Spinal cord (tissue), 10 donors: ENCODE measurements at places on chromosomes 16 and 17. TPM values are rescaled to one million over a fixed set of nuclear protein-coding genes. Genes with fewer than 3 reads are reported as not detected.

DNA sequence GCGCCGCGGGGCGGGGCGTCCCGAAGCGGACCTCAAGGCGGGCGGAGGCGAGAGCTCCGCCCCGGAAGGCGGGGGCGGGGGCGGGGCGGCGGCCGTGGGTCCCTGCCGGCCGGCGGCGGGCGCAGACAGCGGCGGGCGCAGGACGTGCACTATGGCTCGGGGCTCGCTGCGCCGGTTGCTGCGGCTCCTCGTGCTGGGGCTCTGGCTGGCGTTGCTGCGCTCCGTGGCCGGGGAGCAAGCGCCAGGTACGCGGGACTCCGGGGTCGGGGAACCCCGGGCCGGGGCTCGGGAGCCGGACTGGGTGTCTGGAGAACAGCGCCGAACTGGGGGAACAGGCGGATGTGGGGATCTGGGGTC, at the start of gene TNFRSF12A:
Gene TNFRSF12A, plus strand, starts transcription at position 122 of the 357 bp plus-strand sequence. Its CDS starts 30 bp downstream, at position 152.
- peaks cover 7% of the 10 kb centered on the region for H3K36me3 ChIP-seq
- peaks cover 58% of the 10 kb centered on the region for H3K4me1 ChIP-seq
- no peak for DNase-seq

- H3K4me3 ChIP-seq = no peak overlapping the region
- no peak for DNase-seq
- peaks cover 50% of the 10 kb centered on the region for H3K4me1 ChIP-seq
Observed at GRCh38 chr17:74199306-74200092, 4.0 kb upstream of the RPL38 start.

GRCh38 chr16:89349947-89350633, 132.6 kb downstream of the ZNF778 start:
- DNase-seq = no peak
- peaks cover 43% of the 10 kb centered on the region for H3K4me1 ChIP-seq
- H3K27ac ChIP-seq = no peak overlapping the region
- no peak overlapping the region for H3K4me3 ChIP-seq

GRCh38 chr17:77429369-77429968, 288.7 kb downstream of the SEC14L1 start:
- DNase-seq = no peak
- peaks cover 17% of the 10 kb centered on the region for H3K36me3 ChIP-seq
- H3K27ac ChIP-seq = peak overlapping the region; percentile 86
- H3K4me1 ChIP-seq = peaks cover 98% of the 10 kb centered on the region
- peaks cover 7% of the 10 kb centered on the region for H3K27me3 ChIP-seq

DNA sequence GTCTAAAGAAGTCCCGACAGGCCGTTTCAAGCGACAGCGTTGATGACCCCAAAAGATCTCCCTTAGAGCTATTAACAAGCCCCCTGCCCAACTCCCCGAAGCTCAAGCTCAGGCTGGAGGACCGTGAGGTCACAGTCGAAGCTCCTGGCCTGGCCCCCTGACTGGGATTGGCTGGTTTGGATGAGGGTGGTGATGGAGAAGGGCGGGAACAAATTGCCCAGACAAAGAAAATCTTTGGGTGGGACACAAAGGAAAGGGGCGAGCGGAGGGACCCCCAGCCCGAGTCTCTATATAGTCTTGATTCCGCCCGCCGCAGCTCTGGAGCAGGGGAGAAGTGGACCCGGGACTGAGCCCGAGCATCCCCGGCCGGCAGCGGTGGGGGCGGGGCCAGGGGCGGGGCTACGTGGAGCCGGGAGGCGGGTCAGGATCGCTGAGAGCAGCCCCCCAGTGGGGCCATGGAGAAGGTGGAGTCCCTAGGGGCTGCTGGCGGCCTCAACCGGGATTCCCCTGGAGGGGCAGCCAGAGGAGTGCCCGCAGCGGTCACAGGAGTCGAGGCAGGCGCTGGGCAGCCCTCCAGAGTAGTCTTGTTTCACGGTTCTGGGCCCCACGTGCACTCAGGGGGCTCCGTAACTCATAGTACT, 982 bp upstream of the NEURL4 start:
- H3K27me3 ChIP-seq = no peaks in the 10 kb centered on the region
- H3K36me3 ChIP-seq = peaks cover 26% of the 10 kb centered on the region
- DNase-seq = peak; percentile 74
- H3K4me1 ChIP-seq = peaks cover 27% of the 10 kb centered on the region

DNA sequence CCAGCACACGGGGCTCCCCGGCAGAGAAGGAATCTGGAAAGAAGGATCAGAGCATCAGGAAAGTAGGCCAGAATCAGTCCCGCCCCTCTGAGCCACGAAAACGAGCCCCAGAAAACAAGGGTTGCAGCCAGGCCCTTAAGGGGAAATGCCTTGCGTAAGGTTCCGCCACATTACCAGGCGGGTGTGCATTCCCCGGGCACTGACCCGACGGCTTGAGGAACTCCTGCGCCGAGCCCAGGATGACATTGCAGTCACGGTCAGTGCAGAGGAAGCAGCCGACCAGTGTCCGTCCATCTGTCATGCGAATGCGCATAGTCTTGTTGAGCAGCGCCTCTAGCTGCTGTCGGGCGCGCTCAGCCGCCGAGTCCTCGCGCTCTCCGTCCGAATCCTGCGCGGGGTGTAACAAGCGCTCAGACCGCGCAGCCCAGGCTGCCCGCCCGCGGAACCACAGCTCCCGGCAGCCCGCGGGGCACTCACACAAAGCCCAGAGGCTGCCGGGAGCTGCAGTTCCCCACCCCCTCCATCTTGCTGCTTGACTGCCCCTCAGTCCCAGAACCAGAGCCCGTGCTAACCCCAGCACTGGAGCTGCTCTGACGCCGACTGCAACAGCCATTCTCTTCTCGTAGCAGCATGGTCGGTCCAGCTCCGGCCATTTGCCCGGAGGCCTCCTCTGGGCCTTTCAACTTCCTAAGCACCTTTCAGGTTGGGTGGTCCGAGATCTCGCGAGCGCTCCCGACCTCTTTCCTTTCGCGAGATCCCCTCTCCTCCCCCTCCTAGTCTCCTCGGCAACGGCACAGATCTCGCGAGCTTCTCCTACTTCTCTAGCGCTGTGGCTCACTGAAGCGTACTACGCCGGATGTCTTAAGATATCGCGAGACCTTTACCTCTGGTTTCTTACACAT, at the start of gene NAA38:
Gene NAA38, minus strand, starts transcription at position 749 of the 902 bp plus-strand sequence. Its CDS starts 96 bp downstream, at position 653.
- H3K4me3 ChIP-seq = peak within 1 kb of the TSS; percentile 92
- peaks cover 60% of the 10 kb centered on the region for H3K36me3 ChIP-seq
- no peaks in the 10 kb centered on the region for H3K27me3 ChIP-seq
- peak; percentile 99 for DNase-seq
- H3K4me1 ChIP-seq = peaks cover 50% of the 10 kb centered on the region

DNA sequence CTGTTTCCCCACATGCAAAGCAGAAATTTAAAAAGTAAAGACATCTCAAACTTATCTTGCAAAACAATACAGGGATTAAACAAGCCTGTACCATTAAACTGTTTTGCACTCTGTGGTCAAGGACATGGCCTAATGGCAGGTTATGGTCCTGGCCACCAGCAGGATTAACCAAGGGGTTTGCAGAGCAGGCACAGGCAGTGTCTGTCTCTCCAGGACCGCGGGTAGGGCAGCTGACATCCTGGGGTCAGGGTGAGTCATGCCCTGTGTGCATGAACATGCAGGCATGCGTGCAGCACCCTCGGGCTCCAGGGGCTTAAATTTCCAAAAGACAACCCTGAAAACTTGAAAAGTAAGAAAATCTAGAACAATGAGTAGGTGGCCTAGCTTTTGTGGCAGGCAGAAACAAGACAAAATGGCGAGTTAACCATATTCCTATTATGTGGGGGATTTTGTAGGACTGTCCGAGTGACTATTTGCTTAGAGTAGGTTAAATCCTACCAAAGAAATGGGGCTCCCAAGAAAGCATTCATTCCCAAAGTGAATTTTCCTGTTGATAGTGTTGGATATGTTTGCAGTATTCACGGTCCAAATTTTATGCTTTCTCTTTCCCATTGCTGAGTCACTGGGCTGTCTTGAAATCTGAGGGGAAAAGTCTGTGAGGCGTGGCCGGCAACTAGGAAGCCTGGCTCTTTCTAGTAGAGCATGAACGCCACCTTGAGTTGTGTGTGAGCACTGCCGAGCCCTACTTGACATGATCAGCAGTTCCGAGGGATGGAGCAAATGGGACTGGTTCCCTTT, 158.4 kb upstream of the FAM20A start:
- peak; percentile 95 for DNase-seq
- H3K4me1 ChIP-seq = peaks cover 3% of the 10 kb centered on the region
- H3K27me3 ChIP-seq = no peaks in the 10 kb centered on the region
- H3K36me3 ChIP-seq = no peaks in the 10 kb centered on the region
- H3K27ac ChIP-seq = no peak overlapping the region
- H3K4me3 ChIP-seq = peak overlapping the region; percentile 21

- H3K4me1 ChIP-seq = peaks cover 15% of the 10 kb centered on the region
- DNase-seq = no peak
- no peaks in the 10 kb centered on the region for H3K27me3 ChIP-seq
- peaks cover 7% of the 10 kb centered on the region for H3K36me3 ChIP-seq
- no peak overlapping the region for H3K4me3 ChIP-seq
- H3K27ac ChIP-seq = no peak overlapping the region
Observed at GRCh38 chr17:80738020-80738808, 193.6 kb downstream of the RPTOR start.

DNA sequence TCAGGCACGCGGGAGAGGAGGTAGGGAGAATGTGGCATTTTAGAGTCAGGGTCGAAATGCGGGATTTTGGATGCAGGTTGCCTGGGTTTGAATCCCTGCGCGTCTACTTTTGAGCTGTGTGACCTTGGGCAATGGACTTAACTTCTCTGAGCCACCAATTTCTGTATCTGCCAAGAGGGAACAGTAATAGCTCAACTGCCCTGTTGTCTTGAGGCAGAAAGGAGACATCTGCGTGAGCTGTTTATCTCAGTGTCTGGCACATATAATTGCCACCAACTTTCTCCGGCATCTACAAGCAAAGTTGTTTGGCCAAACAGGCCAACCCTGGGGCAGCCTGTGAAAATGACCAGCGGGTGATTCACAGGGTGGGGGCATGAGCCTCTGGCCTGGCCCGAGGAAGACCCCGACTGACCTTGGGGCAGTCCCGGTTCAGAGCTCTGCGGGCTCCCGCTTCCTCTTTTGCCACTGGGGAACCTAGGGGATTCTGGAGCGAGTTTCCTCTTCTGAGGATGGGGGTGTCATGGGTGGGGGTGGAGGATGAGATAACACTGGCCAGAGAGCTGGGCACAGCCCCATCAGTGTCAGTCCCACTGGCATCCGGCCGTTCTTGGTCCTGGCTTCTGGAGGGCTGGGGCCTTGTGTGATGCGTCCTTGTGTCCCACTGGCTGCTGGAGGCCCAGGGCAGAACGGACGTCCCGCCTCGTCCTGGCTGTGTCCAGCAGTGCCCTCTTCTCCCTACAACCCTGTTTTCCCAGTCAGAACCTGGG, 1.3 kb downstream of the SNN start:
- peak overlapping the region; percentile 52 for H3K27ac ChIP-seq
- peaks cover 45% of the 10 kb centered on the region for H3K36me3 ChIP-seq
- no peaks in the 10 kb centered on the region for H3K27me3 ChIP-seq
- H3K4me3 ChIP-seq = peak overlapping the region; percentile 58

DNA sequence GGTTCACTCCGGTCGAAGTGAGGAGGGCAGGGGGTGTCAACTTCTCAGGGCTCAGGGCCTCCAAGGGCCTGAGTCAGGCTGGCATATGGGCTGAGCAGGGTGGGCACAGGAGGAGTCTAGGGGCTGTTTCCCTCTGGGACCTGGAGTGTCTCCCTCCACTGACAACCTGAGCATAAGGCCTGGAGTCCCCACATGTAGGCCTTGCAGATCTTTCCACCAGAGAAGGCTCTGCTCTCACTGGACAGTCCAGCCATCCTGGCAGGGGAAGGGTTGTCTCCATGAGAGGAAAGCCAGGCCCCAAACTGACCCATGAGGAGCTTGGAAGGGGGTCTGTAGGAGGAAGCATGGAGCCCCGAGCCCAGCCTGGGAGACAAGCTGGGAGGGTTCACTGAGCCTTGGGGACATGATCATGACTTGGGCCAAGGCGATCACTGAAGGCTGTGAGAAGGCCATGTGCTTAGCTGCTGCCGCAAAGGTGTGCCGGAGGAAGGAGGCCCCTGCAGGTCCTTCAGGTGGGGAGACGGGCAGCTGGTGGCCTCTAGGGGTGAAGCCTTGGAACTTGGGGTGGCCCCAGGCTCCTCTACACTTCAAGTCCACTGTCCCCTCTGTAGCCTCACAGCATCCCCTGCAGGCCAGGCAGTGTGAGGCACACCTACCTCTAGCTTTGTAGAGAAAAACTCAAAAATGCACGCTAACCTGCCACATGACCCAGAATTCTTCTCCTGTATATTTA, 9.9 kb downstream of the CMTM2 start:
- peaks cover 11% of the 10 kb centered on the region for H3K4me1 ChIP-seq
- H3K27ac ChIP-seq = no peak overlapping the region
- no peak for DNase-seq
- H3K36me3 ChIP-seq = no peaks in the 10 kb centered on the region
- H3K27me3 ChIP-seq = no peaks in the 10 kb centered on the region
- H3K4me3 ChIP-seq = no peak overlapping the region

- peaks cover 11% of the 10 kb centered on the region for H3K4me1 ChIP-seq
- DNase-seq = no peak
- no peak overlapping the region for H3K27ac ChIP-seq
- no peaks in the 10 kb centered on the region for H3K27me3 ChIP-seq
- H3K4me3 ChIP-seq = no peak overlapping the region
Observed at GRCh38 chr17:5194346-5194745, 2.7 kb upstream of the ZNF594 start.

DNA sequence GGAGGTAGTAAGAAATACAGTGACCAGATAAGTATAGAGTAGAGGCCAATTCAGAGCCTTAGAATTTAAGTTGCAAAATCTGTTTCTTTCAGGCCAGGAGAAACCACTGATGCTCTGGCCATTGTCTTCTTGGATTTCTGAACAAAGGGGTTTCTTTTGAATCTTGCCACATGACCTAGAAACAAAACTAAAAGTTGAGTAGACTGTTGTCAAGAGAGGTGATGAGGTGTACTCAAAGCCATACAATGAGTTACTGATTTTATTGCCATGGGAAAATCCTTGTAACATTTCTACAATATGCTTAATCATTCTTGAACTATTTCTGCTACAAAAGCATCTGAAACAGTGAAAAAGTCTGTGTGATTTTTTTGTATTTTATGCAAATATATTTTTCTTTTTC, 881.3 kb downstream of the CDH11 start:
- H3K4me1 ChIP-seq = no peaks in the 10 kb centered on the region
- no peaks in the 10 kb centered on the region for H3K27me3 ChIP-seq
- no peak overlapping the region for H3K27ac ChIP-seq
- no peak overlapping the region for H3K4me3 ChIP-seq
- no peak for DNase-seq
- no peaks in the 10 kb centered on the region for H3K36me3 ChIP-seq

DNA sequence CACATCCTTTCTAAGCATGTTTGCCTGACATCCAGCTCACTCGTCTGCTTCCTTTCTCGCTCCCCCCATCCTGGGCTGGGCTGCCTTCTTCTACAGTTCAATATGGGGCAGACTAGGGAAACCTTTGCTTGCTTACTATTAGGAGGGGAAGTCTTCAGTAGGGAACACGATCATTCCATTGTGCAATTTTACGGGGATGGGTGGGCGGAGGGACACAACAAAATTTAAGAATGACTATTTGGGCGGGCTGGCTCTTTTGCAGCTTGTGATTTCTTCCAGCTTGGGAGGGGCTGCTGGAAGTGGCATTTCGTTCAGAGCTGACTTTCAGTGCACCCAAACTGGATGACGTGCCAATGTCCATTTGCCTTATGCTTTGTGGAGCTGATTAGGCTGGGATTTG, 25.4 kb downstream of the PCTP start:
- H3K27me3 ChIP-seq = no peaks in the 10 kb centered on the region
- peaks cover 20% of the 10 kb centered on the region for H3K36me3 ChIP-seq

Gene CHST5
- 0.33 TPM for total RNA-seq

Gene KRTAP2-1
- total RNA-seq = not detected

Gene FXR2
- 59.3 TPM for total RNA-seq

Gene ZNF18
- total RNA-seq = 16.5 TPM

Gene TACO1
- total RNA-seq = 10.3 TPM

Gene GCGR
- total RNA-seq = 0.99 TPM

Gene CD79B
- 1.2 TPM for total RNA-seq

Gene DPEP2
- total RNA-seq = 3.0 TPM

Gene PYDC1
- total RNA-seq = 1.3 TPM

Gene YBX2
- 1.0 TPM for total RNA-seq
